ENCODE measurements at places on chromosomes 2 and 18.

DNA sequence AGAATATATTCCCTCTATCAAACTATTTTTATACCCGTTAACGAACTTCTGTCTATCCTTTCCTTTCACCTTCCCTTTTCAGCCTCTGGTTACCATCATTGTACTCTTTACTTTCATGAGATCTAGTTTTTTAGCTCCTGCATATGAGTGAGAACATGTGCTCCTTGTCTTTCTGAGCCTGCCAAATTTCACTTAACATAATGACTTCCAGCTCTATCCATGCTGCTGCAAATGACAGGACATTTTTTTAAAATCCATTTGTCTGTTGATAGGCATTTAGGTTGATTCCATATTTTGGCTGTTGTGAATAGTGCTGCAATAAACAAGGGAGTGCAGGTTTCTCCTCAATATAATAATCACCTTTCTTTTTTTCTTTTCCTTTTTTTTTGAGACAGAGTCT, 8.2 kb upstream of the CCDC195 start:
- DNase-seq: no peak

DNA sequence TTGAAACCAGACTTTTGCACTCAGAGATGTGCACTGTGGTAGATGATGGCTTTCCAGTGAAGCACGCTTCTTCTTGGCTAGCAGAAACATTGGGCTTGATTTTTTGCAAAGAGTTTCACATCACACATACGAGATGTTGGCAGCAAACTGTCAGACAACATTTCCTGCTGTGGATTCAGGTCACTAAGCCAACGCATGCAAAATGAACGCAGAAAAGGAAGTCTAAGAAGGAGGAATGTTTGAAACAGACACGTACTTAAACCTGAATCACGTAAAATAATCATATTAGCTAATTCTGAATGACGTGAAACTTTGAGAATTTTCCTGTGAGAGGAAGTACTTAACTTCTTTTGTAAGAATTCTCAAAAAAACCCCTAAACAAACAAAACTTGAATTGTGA, 88.1 kb downstream of the EPB41L3 start:
- DNase-seq: no peak

- DNase-seq: no peak
These were observed 134.7 kb downstream of the LYPD6B start for GRCh38 chr2:149173220-149173619.

GRCh38 chr2:72274380-72274797, 126.7 kb upstream of the CYP26B1 start:
- DNase-seq: no peak

DNA sequence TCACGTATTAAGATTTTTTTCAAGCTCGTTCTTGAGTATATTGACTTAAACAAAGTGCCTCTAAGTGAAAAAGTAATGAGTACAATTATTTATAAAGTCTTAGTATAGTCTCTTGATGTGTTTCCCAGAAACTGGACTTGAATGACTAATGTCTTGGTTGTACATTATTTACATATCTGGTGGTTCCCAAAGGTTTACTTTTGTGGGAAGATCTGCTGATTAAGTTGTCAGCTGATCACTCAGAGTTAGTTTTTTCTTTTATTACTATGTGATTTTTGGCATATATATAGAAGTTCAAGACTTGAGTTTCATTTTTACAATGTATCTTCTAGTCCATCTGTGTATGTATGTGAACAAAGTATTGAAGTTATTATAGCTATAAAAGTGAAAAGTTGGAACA, 29.5 kb downstream of the RNF144A start:
- DNase-seq: no peak

GRCh38 chr18:3248658-3249359, 1.2 kb downstream of the MYL12A start:
- DNase-seq: no peak

DNA sequence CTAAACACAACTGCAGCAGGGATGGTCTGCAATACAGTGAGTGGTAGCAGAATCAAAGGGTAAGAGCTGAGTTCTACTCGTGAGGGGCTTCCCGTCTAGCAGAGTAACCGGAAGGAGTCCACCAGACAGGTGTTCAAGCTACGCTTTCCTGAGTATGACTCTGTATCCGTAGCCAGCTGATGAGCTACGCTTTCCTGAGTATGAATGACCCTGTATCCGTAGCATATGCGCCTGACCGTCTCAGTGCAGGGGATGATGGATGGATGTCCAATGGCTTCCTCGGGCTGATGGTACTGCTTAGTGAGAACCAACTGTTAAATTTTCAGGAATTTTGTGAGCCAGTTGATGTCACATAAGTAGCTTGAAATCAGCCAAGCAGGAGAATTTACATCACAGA, 244.1 kb upstream of the MYT1L start:
- no peak for DNase-seq
